ENCODE measurements at places on chromosomes 3 and 15. TPM values are rescaled to one million over a fixed set of nuclear protein-coding genes. Genes with fewer than 3 reads are reported as not detected.
A peak's percentile ranks its signal among the peaks of the same experiment; 100 is the strongest.

- DNase-seq: no peak
These were observed 17.3 kb downstream of the ZBTB38 start for GRCh38 chr3:141385406-141386125.

GRCh38 chr15:39413558-39413957 lies 167.3 kb upstream of the THBS1 start:
- DNase-seq: no peak

GRCh38 chr15:81924729-81925128 lies 121.1 kb downstream of the MEX3B start:
- no peak for DNase-seq

DNA sequence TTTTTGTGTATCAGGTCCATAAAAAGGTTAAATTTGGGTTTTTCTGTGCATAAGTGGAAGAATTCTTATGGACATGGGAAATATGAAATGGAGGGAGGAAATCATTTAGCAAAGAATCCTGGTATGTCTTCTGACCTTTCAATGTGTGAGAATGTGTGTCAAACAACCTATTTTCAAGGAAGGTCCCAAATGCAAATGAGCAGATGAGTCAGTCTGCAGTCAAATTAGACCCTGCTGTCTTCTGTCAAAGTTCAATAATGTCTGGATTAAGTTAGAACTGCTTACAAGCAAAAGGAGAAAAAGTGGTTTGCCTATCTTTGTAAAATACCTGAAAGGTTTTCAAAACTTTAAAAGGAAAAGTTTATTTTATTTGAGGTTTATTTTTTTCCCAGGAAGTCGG lies 15.3 kb downstream of the FBN1 start:
- DNase-seq: no peak

DNA sequence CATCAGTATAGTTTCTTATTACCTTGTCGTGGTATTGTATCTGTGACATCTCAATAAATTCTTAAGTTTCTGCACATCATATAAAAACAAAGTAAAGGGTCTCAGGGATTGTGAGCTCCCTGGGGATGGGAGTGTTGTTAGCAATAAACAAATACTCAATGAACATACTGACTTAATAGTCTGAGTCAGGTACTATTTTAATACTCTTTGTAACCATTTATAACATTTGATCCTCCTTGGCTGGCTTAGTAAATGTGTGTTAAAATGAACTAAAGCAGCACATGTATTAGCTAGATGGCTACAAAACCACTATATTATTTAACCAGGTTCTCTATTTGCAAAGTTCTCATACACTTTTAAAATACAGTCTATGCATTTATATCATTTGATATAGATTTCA lies 1.8 kb downstream of the ICE2 start:
- no peak for DNase-seq

- no peak for DNase-seq
These were observed 288.0 kb upstream of the TLE3 start for GRCh38 chr15:70385711-70386110.

DNA sequence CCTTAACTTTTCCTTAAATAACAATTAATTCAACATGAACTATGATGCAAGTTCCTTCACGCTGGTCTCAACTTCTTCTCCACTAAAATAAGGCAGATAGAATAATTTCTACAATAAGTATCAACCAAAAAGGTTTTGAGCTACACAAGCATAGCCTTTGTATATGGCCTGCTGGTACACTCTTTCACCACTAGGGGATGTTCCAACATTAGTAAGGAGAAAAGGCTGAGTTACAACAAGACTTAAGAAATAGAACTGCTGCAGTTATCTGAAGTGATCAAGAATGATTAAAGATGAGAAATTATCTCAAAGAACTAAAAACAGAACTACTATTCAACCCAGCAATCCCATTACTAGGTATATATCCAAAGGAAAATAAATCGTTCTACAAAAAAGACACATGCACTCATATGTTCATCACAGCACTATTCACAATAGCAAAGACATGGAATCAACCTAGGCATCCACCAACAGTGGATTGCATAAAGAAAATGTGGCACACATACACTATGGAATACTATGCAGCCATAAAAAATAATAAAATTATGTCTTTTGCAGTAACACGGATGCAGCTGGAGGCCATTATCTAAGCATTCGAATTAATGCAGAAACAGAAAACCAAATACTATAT lies 14.4 kb downstream of the ATP13A3 start:
- DNase-seq: no peak

DNA sequence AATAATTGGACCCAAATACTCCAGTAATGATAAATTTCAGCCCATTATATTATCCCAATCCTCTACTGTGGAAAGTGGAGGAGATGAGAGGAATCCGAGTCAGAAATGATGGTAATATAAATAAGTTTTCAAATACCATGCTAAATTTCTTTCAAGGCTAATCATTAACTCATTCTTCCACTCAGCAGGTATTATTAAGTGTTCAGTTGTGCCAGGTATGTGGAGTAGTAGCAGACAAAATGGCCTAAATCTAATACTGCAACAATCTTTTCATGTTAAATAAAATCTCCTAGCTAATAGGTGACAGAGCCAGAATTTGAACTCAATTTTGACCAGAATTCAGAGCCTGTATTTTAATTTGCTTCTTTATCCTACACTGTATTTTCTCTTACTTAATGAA lies 538.6 kb upstream of the ROBO2 start:
- DNase-seq: no peak

GRCh38 chr3:160399125-160400029 lies at the start of the genes IFT80 and SMC4:
Gene IFT80, minus strand, starts transcription at chr3:160399225. Its CDS starts 14,625 bp downstream, at chr3:160384600.
Gene SMC4, plus strand, starts transcription at chr3:160399650. Its CDS starts 1,177 bp downstream, at chr3:160400827.
- peak; percentile 96 for DNase-seq

- no peak for DNase-seq
These were observed 1.0 kb upstream of the CEP70 start for GRCh38 chr3:138594935-138595610.

GRCh38 chr3:149792452-149793270 lies at the start of gene ANKUB1:
Gene ANKUB1, minus strand, starts transcription at chr3:149792554. Its CDS starts 188 bp downstream, at chr3:149792366.
- DNase-seq: no peak

LMAN1L gene
- total RNA-seq: 8.1 TPM

DNA sequence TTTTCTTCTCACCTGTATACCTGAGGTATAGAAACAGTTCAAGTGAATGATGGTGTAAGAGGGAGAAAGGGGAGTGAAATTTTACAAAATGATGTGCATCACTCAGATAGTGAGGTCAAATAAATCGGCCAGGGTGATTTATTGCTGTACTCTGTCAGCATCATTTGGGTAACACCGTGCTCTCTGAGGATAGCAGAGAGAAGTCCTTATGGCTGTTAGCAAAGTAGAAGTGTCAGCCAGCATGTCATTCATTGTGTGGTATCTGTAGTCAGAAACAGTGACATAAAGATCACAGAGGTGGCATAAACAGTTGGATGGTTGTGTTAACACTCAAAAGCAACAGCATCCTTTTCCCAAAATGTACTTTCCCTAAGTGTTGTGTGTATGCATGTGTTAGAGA lies 53.4 kb downstream of the PSMD6 start:
- DNase-seq: no peak

DNA sequence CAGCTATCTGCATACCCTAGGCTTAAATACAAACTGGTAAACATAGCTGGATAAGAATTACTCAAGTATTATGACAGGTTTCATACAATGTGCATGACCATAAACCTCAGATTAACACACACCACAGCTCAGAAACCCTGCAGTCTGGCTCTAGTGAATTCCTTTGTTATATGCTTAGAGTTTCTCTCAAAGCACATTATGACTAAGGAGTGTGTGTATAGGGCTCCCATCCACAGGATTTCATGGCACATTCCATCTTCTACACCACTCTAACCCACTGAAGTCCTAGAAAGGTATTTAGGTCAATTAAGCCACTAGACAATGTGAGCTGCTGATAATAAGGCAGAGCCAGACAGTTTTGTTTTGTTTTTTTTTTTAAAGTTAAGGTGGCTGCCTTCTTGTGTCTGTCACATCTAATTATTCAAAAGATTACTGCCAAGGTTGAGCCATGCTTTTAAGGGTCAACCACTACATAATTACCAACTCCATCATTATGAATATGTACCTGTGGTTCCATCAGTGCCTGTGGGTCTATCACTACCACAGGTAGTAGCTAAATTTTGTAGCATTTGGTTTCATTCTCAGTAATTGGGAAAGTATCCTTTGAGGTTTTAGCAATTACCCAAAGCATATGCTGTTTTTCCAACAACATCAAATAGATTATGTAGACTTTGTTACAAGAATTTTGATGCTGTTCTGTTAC lies 107.0 kb downstream of the ALCAM start:
- DNase-seq: no peak

MAP6D1 gene
- total RNA-seq: 2.4 TPM

DNA sequence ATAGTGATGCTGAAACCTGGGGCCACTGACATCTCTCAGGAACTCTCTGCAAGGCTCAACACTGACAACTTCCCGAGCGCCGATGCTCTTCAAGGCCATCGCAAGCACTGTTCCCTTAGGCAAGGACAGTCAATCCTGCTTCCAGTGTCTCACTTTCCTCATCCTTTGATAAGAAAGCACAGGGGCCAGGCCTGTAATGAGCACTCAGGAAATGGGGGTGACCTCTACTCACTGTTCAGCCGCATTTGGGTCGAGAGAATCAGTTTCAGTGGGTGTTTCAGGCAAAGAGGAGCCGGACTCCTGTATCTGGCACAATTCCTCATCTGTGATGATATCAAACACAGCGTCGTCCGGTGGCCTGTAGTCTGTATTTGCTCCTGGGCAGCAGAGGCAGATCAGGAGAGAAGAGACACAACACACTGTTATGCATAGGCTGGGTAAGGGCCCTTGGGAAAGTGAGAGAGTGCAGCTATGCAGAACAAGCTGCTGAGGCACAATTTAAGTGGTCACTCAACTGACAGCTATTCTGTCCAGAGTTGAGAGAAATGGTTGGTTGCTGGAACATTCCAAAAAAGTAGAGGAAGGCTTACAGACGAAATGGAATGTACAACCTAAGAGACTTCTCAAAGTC lies 11.9 kb downstream of the CXCR6 start:
- DNase-seq: no peak

CHL1 gene
- 8.8 TPM for total RNA-seq

DNA sequence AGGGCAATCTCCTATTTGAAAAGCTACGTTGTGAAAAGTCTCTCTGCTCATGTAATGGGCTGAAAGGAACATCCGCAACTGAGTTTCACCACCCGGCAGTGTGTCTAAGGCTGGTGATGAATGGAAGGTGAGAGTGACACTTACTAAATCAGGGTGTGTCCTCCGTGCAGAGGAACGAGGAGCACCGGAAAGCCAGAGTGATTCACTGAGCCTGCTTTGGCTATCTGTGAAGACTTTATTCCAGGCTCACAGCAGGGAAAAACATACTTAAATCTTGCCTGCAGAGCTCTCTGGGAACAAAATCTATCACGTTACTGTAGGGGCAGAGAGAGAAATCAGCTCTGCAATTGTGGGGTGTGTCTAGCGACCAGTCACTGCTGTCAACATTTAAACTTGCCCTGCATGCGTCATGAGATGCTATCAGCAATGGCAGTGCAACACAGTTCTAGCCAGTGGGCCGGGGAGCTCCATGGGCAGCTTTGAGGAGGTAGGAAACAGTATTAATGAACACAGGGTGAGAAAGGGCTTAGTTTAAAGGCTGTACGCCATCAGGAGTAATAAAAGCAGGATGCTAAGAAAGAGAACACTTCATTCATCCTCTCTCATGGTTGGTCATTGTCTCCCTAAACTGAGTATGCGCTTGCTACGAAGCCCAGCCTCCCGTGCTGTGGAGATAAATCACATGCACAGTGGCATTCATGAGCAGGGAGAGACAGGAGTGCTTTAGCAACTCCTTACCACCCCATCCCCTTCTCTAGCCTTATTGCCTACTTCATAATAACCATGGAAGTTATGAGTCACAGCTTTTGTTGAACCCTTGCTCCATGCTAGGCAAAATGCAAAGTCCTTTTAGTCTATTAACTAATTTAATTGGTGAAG lies 542.7 kb upstream of the ADAMTS9 start:
- no peak for DNase-seq

- DNase-seq: no peak
These were observed 57.5 kb downstream of the RBMS3 start for GRCh38 chr3:29338377-29338776.

Data from left ventricle myocardium inferior (tissue), 1 donor.